ENCODE measurements at places on chromosomes 11 and 22. TPM values are rescaled to one million over a fixed set of nuclear protein-coding genes. Genes with fewer than 3 reads are reported as not detected.
A peak's percentile ranks its signal among the peaks of the same experiment; 100 is the strongest.

- peak; percentile 75 for DNase-seq
These were observed 296.8 kb downstream of the RAB38 start for GRCh38 chr11:87878373-87878825.

- DNase-seq, result no peak
These were observed 57.8 kb upstream of the ALDH3B2 start for GRCh38 chr11:67732045-67732787.

GRCh38 chr11:59186130-59186594 is 14.2 kb downstream of the DTX4 start:
- DNase-seq, result no peak

DNA sequence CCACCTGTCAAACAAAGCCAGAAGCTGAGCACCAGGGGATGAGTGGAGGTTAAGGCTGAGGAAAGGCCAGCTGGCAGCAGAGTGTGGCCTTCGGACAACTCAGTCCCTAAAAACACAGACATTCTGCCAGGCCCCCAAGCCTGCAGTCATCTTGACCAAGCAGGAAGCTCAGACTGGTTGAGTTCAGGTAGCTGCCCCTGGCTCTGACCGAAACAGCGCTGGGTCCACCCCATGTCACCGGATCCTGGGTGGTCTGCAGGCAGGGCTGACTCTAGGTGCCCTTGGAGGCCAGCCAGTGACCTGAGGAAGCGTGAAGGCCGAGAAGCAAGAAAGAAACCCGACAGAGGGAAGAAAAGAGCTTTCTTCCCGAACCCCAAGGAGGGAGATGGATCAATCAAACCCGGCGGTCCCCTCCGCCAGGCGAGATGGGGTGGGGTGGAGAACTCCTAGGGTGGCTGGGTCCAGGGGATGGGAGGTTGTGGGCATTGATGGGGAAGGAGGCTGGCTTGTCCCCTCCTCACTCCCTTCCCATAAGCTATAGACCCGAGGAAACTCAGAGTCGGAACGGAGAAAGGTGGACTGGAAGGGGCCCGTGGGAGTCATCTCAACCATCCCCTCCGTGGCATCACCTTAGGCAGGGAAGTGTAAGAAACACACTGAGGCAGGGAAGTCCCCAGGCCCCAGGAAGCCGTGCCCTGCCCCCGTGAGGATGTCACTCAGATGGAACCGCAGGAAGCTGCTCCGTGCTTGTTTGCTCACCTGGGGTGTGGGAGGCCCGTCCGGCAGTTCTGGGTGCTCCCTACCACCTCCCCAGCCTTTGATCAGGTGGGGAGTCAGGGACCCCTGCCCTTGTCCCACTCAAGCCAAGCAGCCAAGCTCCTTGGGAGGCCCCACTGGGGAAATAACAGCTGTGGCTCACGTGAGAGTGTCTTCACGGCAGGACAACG is 11.7 kb downstream of the CXCR5 start:
- peak; percentile 50 for DNase-seq

TSKU gene
- total RNA-seq, result 13.9 TPM

- DNase-seq, result no peak
These were observed 43.3 kb downstream of the WT1 start for GRCh38 chr11:32391956-32392553.

GRCh38 chr22:35547987-35548721 is 7.5 kb downstream of the RASD2 start:
- no peak for DNase-seq

ZDHHC24 gene
- total RNA-seq, result 3.5 TPM

- no peak for DNase-seq
These were observed 126.9 kb upstream of the GRK3 start for GRCh38 chr22:25437414-25438160.

GRCh38 chr22:40533712-40534378 is 102.7 kb downstream of the MRTFA start:
- DNase-seq, result peak; percentile 66

RIMBP3B gene
- 0.18 TPM for total RNA-seq

- DNase-seq, result peak; percentile 24
These were observed 860 bp downstream of the PRMT3 start for GRCh38 chr11:20388096-20389055.

GRCh38 chr11:31246451-31247165 is 122.9 kb downstream of the DCDC1 start:
- peak; percentile 88 for DNase-seq

ISX gene
- not detected for total RNA-seq

- DNase-seq, result no peak
These were observed 22.8 kb downstream of the CASP5 start for GRCh38 chr11:105000167-105000566.

DNA sequence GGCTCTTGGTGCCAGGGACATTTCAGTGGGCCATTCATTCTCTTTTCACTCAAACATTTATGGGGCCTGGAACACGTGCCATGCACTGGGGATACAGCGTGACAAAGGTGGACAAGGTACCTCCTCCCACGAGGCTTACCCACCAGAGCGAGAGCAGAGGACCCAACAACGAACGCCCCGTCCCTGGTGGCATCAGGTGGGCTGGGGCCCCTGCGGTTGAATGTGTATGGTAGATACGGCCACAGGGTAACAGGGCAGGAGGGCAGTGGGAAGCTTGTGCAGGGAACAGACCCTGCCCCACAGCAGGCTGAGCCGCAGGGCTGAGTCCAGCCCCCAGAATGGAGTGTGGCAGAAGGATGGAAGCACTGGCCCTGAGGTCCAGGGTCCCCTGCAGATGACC is 81.1 kb downstream of the LRRC32 start:
- no peak for DNase-seq

GRCh38 chr11:48109046-48109666 is 107.5 kb upstream of the OR4B1 start:
- peak; percentile 71 for DNase-seq

DNA sequence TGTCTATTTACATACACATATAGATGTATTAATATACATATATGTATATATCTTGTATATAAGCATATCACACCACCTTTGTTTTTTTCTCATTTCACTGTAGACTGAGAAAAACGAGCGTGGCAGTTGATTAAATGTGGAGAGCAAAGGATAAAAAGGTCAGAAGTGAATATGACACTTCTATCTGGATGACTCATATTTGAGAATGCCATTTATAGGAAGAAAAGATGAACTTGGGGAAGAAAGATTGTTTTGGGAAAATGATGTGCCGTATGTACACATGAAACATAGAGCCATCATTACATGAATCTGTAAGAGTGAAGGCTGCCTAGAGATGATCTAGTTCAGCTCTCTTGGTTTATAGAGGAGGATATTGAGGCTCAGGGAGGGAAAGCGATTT is 28.7 kb downstream of the AMOTL1 start:
- DNase-seq, result no peak

CABP4 gene
- 0.66 TPM for total RNA-seq

DNA sequence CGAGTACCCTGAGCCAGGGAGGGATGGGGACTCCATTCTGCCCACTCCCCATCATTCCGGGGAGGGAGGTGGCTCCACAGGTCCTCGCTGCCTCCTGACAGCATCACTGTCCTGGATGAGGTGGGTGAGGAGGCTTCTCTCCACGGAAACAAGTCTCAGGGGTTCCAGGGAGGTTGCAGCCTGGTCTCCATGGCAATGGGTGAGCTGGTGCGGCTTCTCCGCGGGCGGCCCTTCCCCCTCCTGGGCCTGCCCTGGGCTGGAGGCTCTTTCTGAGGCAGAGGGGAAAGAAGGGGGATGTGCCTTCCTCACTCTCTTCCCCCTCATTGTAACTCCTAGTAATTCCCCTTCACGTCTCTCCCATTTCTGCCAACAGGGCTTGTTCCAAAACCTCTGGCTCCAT is 37.1 kb upstream of the PARVG start:
- no peak for DNase-seq

CLCF1 gene
- 2.0 TPM for total RNA-seq

XKR3 gene
- not detected for total RNA-seq

DNA sequence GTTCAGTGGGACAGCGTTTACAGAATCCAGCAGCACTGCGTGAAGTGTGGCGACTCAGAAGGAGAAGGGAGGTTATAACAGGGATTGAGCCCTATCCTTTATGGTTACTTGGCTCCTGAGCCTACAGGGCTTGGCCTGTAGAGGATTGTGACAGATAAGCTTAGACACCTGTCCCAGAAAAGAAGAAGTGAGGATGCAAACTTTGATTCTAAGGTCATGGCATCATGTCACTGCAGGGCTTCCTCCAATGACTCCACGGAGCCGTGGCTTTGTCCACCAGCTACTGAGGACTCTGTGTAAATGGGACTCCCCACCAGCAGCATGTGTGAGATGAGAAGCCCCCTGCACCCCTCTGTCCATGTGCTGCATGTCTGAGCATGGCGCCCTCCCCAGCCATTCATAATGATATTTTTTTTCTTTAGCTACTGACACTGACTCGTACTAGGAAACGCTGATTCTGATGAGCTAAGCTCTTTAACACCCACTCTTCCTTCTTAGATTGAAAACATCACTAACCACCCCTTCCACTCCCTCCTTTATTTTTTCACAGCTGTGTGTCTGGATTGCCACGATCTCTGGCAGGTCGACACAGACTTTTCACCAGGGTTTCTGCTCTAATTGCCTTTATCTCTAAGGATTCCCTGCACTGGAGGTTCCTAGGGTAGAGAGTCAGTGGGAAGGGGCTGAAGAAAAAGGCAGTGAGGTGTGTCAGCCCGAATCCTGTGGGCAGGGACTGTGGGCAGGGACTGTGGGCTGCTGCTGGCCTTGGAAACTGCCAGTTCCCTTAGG is 65.5 kb upstream of the TTC12 start:
- no peak for DNase-seq

DNA sequence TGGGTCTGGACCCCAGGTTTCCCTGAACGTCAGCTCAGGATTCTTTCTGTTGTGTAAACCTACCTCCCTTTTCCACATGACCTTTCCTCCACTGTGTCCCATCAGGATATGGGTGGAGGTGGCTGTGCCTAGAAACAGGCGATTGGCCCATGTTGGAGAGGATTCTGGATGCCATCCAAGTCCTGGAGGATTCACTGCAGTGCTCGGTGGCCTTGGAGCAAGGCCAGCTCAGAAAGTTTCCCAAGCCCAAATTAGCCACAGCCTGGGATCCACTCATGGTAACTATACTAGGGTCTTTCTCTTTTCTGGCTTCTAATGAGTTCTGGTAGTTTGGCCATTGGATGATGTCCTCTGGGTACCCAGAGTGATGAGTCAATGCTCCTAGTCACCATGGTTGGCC is 141.6 kb downstream of the SNX19 start:
- no peak for DNase-seq

- DNase-seq, result no peak
These were observed 130.6 kb downstream of the SPATA19 start for GRCh38 chr11:133714471-133715375.

MS4A4A gene
- total RNA-seq, result 10.3 TPM

DNA sequence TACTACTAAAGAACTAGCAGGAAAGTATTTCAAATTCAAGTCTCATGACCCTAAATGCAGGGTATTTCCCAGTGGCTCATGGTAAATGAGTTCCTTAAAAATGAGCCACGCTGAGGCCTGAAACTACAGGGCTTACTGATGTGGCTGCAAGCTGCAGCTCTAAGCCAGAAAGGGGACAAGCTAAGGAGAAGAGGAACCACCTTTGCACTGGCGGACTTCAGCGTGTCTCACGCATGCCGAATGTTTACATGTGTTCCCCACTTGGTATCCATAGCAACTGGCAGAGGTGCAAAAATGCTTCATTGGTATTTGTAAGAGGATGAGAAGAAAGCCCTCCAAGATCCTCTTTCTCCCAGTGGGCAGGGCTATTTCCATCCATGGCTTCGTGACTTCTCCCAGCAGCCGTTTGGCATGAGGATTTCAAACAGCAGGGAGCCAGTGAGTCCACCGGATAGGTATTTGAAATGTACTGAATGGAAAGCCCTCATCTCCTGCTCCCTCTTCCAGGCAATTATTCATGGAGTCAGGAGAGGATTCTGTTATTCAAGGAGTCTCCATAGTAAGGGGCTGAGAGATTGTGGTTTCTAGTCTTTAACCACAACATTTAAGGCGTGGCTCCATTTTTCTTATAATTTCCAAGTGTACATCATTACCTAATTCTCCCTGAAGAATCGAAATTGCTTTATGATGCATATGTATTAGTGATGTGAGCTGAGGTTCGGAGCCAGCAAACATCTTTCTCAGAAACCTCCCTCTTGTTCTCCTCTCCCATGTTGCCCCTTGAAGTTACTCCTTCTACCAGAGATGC is 55.3 kb upstream of the CD44 start:
- peak; percentile 99 for DNase-seq

DNA sequence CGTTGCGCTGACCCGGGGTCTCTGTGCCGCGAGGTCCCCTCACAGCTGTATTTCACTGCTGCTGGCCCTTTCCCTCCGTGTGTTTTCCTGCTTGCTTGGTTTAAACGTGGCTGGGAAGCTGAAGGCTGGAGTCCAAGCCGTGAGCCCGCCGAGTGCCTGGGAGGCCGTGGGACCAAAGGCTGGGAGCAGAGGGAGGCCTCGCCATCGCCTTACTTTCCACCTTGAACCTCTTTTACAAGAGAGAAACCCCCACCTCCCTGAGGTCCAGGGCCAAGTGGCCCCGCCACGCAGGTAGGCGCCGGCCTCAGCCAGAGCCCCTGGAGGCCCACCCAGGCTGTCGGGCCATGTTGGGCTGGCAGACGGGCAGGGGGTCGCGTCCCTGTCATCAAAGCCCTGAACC is 411.6 kb downstream of the TBC1D22A start:
- DNase-seq, result no peak

GRCh38 chr11:44621140-44621681 is 55.7 kb downstream of the CD82 start:
- DNase-seq, result peak; percentile 78

DNA sequence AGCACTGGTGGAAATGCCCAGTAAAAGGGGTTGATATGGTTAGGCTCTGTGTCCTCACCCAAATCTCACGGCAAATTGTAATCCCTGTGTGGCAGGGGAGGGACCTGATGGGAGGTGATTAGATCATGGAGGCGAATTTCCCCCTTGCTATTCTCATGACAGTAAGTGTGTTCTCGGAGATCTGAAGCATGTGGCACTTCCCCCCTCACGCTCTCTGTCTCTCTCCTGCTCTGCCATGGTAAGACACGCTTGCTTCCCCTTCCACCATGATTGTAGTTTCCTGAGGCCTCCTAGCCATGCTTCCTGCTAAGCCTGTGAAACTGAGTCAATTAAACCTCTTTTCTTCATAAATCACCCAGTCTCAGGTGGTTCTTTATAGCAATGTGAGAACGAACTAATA is 37.4 kb downstream of the PACSIN2 start:
- no peak for DNase-seq

- DNase-seq, result peak; percentile 83
These were observed 35.9 kb upstream of the PRDM11 start for GRCh38 chr11:45110562-45110961.

MMP7 gene
- not detected for total RNA-seq

GRCh38 chr11:45959851-45960250 is 37.4 kb downstream of the LARGE2 start:
- peak; percentile 26 for DNase-seq

TXNRD2 gene
- total RNA-seq, result 17.0 TPM

OR51B2 gene
- total RNA-seq, result 0.09 TPM

RIBC2 gene
- total RNA-seq, result 1.4 TPM

RIMBP3C gene
- total RNA-seq, result 0.40 TPM

- DNase-seq, result peak; percentile 71
These were observed 18.9 kb downstream of the LIMK2 start for GRCh38 chr22:31230871-31231621.

- peak; percentile 90 for DNase-seq
These were observed at the start of gene TMEM132A for GRCh38 chr11:60924110-60924905. TSS of gene TMEM132A (plus strand) at chr11:60924460. CDS start at chr11:60924634, 174 bp downstream.

TRIM49 gene
- not detected for total RNA-seq
